Activated naive CD8-positive, alpha-beta T cell treated with anti-CD3 and anti-CD28 coated beads, Interleukin-2, amount 10 ng/mL, durations not matched to agents 7 days and 5 days (primary cell): ENCODE measurements at places on chromosomes 16 and 17.

DNA sequence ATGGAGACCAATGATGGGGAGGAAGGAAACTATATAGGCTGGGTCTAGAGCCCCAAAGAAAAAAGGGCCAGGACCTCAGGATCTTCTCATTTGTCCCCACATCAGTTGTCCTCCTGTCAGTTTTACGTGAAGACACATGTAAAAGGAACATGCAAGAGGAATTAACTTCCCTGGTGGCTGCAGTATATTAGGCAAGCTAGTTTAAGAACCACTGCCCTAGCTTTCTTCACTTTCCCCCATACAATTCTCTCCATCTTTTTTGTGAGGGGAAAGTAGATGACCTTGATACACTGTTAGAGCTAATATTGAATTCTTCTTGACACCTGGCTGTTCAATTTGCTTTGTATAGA is 2.3 kb downstream of the MAP3K3 start:
- DNase-seq, result no peak

GRCh38 chr16:77488652-77489051 is 53.8 kb upstream of the ADAMTS18 start:
- no peak for DNase-seq

DNA sequence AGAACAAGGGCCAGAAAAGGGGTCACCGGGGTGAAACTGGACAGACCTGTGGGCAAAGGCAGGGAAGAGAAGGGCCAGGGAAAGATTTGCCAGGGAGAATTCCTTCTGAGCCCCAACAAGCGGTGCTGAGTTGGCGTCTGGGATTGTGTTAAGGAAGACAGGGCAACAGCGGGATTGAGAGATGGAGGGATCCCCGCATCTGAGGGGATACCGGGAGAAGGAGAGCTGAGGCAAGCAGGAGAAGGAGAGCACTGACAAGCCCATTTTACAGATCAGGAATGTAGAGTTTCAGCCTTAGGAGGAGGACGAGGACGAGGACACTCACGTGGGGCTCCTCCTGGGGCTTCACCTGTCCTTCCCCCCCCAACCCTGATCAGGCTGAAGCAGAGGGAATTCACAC is 998 bp upstream of the ABCC3 start:
- DNase-seq, result no peak

GRCh38 chr16:397135-397661 is at the start of gene NME4:
Gene NME4, plus strand, starts transcription at chr16:397199. Its CDS starts 24 bp downstream, at chr16:397223.
- peak; percentile 45 for DNase-seq

GRCh38 chr17:1946021-1946932 is 78.9 kb downstream of the RTN4RL1 start:
- no peak for DNase-seq

DNA sequence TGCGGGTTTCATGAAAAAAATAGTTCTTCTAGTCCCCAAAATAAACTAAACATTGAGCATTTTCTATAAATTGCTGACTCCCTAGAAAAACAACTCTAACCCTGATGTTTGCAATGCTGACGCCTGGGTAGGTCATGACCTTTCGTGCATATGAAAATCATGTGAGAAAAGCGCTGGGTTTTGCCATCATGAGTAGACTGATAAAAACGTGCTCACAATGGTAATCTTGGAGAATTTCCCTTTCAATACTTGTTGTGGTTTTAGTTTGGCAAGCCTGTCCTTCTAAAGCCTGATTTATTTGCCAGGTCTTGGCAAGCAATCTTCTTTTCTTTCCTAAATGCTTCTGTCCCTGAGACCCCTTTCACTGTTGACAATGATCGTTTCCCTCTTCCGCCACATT is 4.0 kb upstream of the CLEC10A start:
- no peak for DNase-seq

GRCh38 chr17:42002792-42003301 is 14.4 kb downstream of the DNAJC7 start:
- no peak for DNase-seq

DNA sequence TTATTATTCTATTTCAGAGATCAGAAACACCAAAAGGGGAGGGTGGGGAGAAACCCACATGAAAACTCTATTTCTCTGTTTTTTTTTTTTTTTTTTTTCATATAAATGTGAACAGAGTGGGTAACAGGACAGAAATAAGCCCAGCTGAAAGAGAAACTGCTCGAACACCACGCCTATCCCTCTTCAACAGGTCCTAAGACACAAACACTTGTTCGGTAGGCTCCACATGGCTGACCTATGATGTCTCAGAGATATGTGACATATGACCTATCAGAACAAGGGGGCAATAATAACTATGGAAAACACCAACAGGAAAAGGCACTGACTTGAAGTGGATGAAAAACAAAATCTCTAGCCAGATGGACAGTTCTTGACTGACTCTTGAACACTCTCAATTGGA is 44.8 kb downstream of the PARN start:
- no peak for DNase-seq

DNA sequence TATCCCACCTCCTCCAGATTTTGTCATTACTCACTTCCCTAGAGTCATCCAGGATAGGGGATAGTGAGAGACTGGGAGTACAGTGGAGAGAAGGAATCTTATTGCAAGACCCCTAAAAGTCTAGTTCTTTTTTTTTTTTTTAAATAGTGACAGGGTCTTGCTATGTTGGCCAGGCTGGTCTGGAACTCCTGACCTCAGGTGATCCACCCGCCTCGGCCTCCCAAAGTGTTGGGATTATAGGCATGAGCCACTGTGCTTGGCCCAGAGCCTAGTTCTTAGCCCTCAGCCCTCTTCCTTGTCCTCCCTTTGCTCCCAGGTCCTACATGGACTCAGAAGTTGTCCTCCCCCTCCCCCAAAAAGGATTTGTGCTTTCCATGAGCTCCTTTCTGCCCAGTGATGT is 2.7 kb upstream of the CHRNB1 start:
- no peak for DNase-seq

GRCh38 chr17:70446446-70446845 is 277.1 kb downstream of the KCNJ2 start:
- DNase-seq, result no peak

GRCh38 chr16:4922721-4923342 is 14.1 kb downstream of the PPL start:
- DNase-seq, result no peak

GRCh38 chr16:82684256-82684655 is 57.5 kb downstream of the CDH13 start:
- no peak for DNase-seq

DNA sequence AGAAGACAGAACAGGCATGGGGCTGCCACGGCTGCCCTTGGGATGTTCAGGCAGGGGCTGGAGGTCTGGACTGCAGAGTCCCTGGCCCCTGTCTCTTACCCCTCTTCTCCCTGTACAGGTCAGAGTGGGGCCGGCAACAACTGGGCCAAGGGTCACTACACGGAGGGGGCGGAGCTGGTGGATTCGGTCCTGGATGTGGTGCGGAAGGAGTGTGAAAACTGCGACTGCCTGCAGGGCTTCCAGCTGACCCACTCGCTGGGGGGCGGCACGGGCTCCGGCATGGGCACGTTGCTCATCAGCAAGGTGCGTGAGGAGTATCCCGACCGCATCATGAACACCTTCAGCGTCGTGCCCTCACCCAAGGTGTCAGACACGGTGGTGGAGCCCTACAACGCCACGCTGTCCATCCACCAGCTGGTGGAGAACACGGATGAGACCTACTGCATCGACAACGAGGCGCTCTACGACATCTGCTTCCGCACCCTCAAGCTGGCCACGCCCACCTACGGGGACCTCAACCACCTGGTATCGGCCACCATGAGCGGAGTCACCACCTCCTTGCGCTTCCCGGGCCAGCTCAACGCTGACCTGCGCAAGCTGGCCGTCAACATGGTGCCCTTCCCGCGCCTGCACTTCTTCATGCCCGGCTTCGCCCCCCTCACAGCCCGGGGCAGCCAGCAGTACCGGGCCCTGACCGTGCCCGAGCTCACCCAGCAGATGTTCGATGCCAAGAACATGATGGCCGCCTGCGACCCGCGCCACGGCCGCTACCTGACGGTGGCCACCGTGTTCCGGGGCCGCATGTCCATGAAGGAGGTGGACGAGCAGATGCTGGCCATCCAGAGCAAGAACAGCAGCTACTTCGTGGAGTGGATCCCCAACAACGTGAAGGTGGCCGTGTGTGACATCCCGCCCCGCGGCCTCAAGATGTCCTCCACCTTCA is 11.7 kb downstream of the TUBB3 start:
- no peak for DNase-seq

- DNase-seq, result no peak
Measured at GRCh38 chr17:61442136-61442775, 10.0 kb upstream of the TBX4 start.

- DNase-seq, result no peak
Measured at GRCh38 chr16:69867784-69868560, 83.2 kb upstream of the CLEC18A start.

DNA sequence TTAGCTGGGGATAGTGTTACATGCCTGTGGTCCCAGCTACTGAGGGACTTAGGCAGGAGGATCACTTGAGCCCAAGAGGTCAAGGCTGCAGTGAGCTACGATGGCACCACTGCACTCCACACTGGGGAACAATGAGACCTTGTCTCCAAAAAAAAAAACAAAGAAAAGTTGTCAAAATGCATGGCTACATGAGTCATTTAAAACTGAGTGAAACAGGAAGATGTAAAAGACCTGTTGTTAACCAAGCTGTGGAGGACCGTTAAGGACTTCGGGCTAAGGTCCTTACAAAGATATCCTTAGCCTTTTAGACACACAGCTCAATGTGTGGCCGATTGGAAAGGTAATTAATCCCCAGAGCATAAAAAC is 25.1 kb downstream of the ZP2 start:
- no peak for DNase-seq

- no peak for DNase-seq
Measured at GRCh38 chr17:44887971-44888954, 11.0 kb downstream of the EFTUD2 start.

DNA sequence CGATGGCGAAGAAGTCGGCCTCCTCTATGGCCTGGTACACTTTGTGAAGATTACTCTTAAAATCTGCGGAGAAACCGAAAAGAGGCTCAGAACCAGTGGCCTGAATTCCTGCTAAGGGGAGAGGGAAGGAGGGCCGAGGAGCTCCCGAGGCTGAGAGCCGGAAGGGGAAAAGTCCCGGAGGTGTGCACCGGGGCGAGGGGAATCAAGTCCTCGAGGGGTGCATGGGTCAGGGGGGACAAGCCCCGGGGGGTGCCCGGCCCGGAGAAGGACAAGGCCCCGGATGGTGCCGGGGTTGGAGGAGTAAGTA is 495 bp downstream of the PARN start:
- DNase-seq, result no peak

DNA sequence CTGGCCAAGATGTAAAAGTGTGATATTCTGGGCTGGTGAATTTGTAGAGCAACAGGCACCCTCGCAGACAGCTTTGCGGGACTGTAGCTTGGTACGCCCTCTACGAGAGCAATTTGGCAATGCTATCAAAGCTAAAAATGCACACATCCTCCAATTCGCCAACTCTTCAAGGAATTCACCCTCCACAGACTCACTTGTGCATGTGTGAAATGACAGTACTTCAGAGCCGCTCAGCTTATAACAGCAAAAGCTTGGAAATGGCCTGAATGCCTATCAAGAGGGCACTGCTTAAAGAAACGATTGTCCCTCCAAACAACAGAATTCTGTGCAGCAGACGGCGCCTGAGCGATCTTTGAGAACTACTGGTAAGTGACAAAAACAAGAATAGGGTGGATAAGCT is 130.8 kb downstream of the SDK2 start:
- no peak for DNase-seq

DNA sequence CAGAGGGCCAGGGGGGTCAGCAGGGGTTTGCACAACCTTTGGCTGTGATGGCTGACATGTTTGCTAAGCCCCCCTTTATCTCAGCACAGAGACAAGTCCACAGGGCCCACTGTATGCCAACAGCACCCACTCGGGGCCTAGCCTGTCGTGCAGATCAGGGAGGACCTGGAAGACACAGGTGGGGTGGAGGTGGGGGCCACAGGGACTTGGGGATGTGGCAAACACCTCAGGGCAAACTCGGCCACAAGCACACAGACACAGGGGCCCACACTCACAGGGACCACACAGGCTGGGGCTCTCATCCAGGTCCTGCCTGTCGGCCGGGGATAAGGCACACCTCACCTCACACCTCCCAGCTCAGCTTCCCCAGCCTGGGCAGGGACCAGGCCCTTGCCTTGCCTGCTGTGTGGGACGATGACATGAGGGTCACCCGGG is 87.9 kb downstream of the C16orf78 start:
- DNase-seq, result peak; percentile 29

DNA sequence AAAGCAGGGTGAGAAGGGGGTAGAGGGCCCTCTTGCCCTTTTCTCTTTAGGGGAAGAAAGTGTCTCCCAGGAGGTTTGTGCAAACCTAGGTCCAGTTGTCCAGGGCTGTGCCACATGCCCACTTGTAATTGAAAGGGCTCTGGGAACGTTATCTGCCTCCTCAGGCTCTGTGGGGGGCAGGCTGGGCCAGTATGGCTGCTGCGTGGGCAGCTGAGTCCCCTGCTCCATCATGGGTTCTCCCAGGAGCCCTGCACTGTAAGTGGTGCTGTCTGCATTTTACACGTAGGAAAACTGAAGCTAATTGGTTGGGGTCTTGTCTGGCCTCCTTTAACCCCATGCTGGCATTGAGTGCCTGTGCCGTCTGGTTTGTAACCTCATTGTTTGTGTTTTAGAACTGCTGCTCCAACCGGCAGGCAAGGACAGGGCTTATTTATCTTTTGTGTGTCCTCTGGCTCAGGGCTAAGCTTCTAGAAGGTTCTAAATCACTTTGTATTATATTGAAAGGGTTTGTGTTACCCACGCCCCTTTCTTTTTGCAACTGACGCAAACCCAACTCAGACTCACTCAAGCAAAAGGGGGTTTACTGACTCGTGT is 117.7 kb upstream of the CIBAR2 start:
- no peak for DNase-seq

DNA sequence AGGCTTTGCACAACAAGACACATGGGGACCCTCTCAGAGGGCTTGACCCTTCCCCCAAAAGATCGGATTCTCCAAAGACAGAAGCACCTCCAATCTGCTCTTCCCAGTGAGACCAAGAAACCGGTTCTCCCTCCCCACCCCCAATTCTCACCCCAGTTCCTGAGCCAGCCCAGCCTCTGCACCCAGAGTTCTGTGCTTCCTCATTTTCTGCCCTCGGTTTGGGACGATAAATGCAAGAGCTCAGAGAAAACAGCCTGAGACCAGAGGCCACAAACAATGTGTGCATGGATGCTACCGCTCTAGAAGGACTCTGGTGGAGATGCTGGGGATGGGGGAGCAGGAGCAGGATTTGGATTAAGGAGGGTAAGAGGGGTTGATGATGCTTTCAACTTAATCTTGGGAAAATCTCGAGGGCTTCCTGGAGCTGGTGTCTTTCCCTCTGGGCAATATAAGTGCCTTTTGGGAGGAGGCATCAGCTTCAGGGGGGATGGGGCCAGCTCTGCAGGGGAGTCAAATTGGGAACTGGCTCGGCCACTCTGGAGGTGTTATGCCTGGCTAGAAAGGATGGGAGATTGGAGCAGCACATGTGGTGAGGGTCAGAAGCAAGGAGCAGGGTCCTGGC is 6.0 kb downstream of the KRT15 start:
- DNase-seq, result no peak
